ENCODE measurements at places on chromosomes 7 and 10.

- no peak for DNase-seq
Observed at GRCh38 chr7:128260069-128260795, 19.2 kb downstream of the LEP start.

DNA sequence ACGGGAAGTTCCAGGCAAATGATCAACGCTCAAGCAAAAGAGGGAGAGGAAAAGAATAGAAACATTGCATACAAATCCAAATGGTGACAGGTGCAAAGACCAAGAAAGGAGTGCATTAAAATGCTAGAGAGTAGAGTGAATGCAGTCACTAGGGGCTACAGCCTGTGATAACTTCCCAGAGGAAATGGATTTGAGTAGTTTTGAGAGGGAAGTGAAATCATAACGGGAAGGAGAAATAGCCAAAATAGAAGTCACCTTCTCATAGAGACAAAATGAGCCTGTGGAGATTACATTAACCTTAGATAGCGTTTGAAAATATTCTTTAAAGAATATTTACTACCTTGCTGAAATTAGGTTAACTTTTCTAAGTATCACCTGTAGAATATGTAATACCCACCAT lies 26.5 kb downstream of the NUP42 start:
- no peak for DNase-seq

DNA sequence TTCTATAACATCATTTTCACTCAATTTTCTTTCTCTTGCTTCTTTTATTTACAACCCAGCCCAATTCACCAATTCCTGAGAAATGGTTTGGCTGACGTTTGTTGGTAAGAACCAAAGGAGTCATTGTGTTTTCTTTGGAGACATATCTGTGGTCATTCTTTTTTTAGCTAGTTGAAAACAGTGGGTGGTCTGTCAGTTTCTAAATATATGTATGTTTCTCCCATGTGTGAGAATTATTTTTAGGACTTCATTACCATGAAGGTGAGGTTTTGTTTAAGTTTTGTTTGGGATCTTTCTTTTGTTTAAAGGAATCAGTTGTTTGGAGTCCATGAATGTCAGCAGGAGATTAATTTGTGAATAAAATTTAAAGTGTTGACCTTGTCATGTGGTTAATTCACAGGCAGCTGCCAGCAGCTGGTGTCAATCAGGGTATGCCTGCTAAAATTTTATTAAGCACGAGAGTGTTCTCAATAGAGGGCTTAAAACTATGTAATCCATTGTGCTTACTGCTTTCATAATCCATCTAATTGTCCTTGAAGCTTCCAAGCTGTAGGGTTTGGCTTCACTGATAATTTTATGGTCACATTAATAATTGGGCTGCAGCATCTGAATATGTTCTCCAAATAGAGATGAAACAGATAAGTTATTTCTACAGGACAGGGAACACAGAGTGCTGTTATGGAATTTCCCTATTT lies 38.7 kb downstream of the INSYN2A start:
- no peak for DNase-seq

DNA sequence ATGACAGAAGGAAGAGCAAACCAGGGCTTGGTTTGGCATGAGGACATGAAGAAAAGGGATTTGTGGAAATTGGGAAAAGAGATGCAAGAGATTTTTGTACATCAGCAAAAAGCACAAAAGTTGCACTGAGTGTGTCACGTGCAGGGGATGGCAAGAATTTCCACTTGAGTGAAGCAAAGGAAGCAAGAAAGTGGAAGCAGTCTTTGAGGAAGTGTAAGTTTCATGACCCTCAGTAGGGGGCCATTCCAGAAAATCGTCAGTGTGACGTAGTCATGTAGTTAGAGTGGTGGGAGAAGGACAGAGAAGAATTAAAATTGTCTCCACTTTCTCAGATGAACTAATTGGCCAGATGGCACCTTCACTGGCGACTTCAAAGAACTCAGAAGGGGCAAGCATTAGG lies 123.3 kb upstream of the FZD1 start:
- no peak for DNase-seq

GRCh38 chr7:97512441-97513207 lies 219.3 kb upstream of the TAC1 start:
- DNase-seq = no peak

DNA sequence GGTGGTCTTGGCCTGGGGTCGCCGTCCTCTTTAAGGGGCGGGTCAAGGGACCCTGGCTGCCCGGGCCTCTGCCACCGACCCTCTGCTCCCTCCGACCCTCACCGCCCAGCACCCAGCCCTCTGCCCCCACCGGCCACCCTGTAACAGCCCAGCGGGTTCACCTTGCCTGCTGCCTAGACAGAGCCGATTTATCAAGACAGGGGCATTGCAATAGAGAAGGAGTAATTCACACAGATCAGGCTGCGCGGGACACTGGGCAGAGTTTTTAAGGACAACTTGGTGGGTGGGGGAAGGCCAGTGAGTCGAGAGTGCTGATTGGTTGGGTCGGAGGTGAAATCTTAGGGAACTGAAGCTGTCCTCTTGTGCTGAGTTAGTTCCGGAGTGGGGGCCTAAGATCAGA lies 779 bp upstream of the ADCK2 start:
- DNase-seq = no peak

DNA sequence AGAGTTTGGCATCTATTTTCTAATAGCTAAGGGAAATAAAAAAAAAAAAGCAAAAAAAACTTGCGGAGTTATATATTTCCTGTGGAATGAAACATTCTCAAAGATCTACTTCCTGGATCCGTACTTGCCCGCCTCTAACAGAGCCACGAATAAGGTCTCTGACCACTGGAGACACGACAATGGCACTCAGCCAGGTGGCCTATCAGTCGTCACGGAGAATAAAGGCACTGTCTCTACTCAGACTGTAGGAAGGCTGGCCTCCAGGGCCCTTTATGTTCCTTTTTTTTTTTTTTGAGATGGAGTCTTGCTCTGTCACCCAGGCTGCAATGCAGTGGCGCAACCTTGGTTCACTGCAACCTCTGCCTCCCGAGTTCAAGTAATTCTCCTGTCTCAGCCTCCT lies 58.7 kb downstream of the RGS10 start:
- DNase-seq = no peak

- DNase-seq = no peak
Observed at GRCh38 chr7:55432939-55433784, 68.0 kb downstream of the LANCL2 start.

DNA sequence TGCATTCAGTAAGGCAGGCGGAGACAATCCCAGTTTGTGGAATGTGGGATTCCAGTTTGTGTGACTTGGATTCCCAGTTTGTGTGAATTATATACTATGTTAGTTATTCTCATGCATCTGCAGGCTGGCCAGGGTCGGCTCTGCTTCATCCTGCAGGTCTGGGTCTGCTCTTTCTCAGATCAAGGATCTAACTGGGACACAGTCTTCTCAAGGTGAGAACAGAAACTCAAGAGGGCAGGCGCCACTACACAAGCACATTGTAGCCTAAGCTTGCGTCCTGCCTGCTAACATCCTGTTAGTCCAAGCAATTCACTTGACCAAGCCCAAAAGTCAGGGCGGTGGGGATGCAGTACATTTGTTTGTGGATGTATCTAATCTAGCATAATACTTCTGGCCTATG lies 131.1 kb downstream of the SNX10 start:
- DNase-seq = no peak

GRCh38 chr7:122885583-122886356 lies 490 bp downstream of the CADPS2 start:
- peak; percentile 39 for DNase-seq

DNA sequence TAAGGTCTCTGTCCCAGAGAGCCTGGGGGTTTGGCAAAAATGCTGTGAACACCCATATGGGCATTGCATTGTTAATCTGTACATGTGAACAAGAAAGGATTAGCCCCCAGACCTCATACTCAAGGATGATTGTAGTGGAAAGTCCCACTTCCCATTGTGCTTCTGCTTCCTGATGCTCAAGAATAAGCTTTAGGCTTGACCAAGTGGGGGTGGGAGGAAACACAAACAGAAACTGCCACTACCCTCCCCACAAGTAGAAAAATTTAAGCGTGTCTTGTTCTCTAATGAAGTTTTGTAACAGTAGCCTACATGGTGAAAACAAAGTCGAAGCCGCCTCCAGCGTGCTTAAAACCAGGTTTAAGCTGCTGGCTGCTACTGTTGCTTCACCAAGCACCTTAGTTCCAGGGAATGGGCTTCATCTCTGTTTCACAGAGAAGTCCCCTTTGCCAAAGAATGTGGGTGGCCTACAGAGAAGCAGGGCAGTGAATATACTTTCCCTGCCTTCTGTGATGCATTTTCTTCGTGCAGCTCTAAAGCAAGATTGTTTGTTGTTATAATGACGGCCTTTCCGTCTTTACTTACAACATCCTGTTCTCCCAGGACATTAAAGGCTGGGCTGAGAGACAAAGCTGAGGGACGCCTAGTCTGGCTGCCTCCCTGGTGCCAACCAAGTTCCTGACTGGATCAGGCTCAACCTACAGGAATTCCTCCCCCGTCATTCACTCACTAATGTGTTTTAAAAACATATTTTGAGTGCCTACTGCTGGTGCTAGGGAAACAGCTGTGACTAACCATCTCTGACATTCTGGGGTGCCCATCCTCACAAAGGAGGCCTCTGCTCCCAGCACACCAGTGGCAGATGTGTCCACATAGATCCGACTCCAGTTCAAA lies 32.1 kb upstream of the CCSER2 start:
- DNase-seq = no peak

GRCh38 chr7:100607111-100607510 lies 4.9 kb downstream of the PCOLCE start:
- DNase-seq = no peak

DNA sequence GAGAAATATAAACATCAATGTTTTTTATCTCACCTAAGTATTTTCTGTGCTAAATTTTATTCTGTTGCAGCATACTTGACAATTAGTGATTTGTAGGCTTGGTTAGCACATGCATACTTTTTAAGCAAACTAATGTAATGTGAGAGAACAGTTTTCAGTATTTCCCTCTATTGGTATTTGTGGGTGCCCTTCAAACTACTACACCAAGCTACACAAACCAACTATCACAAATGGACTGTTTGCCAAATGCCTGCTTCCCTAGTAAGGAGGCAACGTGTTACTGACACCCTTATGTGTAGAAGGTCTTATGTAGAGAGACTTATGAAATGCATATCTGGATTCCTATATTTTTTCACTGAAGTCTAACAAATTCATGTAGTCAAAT lies 98.4 kb upstream of the FZD1 start:
- no peak for DNase-seq

DNA sequence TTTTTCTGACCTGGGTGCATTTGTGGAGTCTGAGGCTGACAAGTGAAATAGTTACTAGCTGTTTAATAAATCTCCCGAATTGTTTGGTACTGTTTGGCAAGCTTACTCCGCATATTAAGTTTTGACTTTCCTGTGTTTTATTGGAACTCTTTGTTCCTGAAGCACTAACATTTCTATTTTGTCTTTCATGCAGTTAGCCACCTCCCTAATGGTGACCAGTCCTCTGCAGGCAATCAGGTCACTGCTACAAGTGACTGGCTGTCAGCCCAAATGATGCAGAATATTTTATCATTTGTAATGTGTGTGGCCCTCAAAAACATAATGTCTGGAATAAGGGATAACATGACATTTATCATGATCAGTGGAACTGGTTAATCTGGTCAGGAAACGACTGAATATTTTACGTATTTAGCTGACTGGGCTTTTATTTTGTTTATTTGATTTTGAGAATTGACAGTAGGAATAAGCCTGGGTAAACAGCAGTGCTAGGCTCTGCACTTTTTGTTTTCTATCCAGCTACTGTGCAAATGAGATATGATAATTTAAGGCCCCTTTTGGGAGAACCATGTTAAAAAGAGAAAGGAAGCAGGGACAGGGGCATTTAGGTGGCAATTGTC lies 82.9 kb downstream of the ST7 start:
- DNase-seq = no peak

GRCh38 chr10:78247821-78248220 lies 214.2 kb downstream of the RPS24 start:
- no peak for DNase-seq

- DNase-seq = peak; percentile 76
Observed at GRCh38 chr7:75617634-75618234, 121.0 kb downstream of the HIP1 start.

- DNase-seq = peak; percentile 33
Observed at GRCh38 chr7:148356303-148356702, 234.3 kb upstream of the C7orf33 start.

GRCh38 chr10:32437334-32437733 lies 8.6 kb upstream of the CCDC7 start:
- DNase-seq = no peak

DNA sequence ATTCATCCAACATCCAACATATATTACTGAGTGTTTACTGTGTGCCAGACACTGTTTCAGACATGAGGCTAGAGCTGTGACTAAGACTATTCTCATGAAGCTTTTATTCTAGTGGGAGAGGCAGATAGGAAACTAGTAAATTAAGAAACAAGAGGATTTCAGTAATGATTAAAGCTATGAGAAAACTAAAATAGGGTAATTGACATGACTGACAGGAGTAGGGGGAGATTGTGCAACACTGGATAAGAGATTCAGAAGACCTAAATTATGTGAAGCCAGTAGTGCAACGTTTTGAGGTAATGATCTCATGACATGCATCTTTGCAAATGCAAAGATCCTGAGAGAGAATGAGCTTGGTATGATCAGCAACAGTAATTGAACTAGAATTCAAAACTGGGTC lies 48.6 kb upstream of the MKLN1 start:
- DNase-seq = no peak

- no peak for DNase-seq
Observed at GRCh38 chr10:101902032-101902819, 58.6 kb upstream of the KCNIP2 start.

GRCh38 chr10:77673515-77674140 lies 36.0 kb upstream of the KCNMA1 start:
- DNase-seq = no peak

GRCh38 chr10:90872648-90873020 lies 860 bp downstream of the RPP30 start:
- DNase-seq = no peak

GRCh38 chr10:71975871-71976725 lies 11.9 kb downstream of the CHST3 start:
- peak; percentile 36 for DNase-seq

DNA sequence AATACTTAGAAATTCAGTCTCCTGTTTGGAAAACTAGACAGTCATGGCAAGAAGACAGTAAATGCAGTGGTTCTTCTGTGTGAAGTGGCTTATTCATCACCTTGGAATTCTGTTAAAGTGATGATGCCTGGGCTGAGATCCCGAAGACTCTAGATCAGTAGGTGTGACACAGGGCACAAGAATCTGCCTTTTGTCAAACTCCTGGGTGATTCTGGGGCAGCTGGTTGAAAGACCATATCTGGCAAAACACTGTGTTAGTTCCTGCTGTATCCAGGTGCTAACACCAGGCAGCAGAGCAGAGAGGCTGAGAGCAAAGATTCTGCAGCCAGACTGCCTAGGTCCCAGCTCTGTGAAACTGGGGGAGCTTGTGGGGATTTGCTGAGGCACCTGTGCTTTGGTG lies 26.5 kb downstream of the MRC1 start:
- DNase-seq = no peak

- no peak for DNase-seq
Observed at GRCh38 chr10:91987397-91988037, 63.9 kb downstream of the BTAF1 start.

DNA sequence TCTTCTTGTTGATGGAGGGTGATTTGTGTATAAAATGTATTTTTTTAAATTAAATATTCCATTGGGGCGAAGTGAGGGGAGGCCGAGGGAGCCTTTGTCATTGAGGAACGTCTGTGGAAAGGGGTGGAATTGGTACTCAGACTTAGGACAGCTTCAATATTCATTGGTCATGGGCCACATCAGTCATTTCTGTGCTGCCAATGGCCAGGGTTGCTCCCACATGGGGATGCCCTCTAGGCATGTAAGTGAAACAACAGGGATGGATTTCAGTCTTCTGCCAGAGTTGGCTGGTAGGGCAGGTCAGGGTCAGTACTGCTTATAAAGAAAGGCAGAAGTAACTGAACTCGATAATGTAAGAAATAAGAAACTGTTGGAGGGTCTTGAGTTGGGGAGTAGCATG lies 47.2 kb downstream of the NEURL1 start:
- no peak for DNase-seq

Data from body of pancreas (tissue), 4 donors.